Putamen (tissue), 1 donor: ENCODE measurements at places on chromosomes 5 and 9.
A peak's percentile ranks its signal among the peaks of the same experiment; 100 is the strongest.

DNA sequence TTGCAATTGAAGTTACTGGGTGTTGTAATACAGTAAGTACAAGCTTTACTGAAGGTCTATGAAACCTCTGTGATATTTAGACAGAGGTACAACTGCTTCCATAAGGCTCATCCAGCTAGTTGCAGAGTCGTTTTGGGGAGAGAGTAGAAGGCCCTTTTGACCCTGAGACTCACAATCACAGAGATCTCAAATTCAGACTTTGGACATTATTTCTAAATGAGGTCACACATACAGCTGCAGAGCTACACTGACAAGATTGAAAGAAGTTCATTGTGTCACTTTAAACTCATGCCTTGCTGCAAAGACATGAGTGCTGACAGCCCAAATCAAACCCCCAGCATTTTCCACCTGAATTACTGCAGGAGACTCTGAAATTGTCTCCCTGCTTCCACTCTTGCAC, 205.9 kb upstream of the TMEM161B start:
- DNase-seq = peak; percentile 60

DNA sequence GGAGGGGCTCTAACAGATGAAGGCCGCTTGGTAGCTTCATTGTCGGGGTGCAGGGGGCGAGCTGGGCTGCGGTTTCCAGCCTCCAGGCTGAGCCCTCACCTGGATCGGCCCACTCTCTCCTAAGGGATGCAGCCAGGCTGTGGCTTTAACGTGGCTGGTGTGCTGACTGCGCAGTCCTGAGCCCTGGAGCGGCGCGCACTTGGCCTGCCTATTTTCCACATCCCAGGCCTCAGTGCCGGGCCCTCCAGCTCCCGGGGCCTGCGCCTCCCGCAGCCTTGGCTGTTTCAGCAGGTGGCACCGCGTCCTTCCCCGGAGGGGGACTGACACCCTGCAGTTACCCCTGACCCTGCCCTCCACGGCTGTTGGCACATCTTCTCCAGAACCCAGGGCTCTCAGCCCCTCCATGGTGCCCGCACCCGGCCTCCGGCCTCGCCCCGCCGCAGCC, 1.4 kb downstream of the RNU6ATAC start:
- no peak for DNase-seq

DNA sequence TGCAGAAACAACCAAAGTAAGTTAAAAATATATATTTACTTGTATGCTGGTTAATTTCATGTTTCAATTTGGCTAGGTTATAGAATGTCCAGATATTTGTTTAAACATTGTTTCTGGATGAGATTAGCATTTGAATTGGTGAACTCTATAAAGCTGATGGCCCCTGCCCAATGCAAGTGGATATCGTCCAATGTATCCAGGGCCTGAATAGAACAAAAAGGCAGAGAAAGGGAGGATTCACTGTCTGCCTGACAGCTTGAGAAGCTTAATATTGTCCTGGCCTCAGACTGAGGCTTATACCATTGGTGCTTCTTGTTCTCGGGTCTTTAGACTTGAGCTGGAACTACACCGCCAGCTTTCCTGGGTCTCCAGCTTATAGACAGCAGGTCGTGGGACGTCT, 446.7 kb upstream of the ACTBL2 start:
- no peak for DNase-seq

DNA sequence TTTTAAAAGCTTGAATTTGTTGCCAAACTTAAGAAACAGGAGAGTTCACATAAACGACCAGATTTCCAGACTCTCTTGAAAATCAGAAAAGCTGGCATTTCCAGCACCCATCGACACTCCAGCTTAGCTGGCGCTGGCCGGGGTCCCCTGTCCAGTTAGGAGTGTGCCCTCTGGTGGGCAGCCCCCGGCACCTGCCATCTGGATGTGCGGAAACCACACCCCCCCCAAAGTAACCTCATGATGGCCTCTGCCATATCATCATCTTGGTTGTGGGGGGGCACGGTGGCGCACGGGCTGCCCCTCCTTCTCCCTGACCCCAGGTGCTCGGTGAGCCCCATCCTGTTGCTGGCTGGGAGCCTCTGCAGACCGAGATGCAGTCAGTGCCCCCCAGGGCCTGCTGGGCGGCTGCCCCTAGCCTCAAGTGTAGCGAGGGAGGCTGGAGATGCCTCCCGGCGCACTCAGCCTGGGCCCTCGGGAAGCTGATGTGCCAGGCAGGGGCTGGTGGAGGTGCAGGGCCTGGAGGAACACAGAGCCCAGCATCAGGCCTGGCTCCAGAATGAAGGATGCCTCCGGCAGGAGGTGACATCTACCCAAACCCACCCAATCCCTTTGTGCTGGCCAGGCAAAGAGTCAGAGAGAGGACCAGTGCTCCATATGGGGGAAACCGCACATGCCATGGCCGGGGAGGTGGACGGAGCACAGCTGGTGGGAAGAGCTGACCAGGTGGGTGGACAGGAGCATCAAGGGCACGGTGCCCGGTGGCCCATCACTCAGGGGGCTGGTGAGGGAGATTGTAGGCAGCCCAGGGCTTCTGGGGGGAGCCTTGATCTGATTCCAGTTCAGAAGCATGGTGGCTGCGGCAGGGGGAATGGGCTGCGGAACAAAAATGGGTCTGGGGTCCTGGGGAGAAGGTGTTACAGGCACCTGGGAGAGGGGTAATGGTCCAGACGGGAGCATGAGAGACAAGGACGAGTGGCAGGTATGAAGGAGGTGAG, 70.6 kb downstream of the ADAMTS2 start:
- no peak for DNase-seq

DNA sequence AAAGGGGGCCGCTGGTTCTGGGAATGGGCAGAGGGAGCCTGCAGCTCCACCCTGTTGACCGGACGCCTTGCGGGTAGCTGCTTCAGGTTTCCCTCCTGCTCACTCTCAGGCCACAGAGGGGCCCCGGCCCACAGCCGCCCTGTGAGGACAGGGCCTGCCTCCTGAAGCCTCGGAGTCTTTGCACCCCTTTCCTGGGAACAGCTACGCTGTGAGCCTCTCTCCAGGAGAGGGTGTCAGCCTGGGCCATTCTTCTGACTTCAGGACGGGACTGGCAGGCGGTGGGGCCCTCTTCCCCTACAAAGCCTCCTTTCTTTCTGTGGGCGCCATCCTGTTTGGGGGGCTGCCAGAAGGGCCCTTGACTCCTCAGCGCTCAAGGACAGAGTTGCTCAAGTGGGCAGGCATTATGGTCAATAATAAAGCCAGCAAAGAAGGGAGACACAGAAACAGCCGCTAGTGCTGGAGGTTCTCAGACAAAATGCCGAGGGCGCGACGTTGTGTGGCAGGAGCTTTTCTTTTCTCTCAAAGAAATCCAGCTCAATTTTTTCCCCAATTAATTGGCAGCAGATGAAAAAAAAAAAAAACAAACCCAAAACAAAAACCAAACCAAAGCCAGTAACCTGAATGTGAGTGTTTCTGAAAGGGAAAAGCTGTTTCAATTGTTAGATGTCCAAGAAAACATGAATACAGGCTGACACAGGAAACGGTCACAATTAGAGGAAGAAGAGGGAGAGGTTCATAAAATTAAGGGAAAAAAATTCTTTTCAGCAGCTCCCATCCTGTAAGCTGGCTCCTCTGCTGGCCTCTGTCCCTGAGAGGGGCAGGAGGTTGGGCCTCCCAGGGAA, 12.8 kb upstream of the SLC25A51 start:
- no peak for DNase-seq
